ENCODE measurements at places on chromosomes 16 and 17.

- DNase-seq: no peak
Observed at GRCh38 chr16:86834451-86835035, 256.2 kb downstream of the FOXL1 start.

GRCh38 chr16:89670496-89671431, 13.1 kb downstream of the SPATA33 start:
- no peak for DNase-seq

DNA sequence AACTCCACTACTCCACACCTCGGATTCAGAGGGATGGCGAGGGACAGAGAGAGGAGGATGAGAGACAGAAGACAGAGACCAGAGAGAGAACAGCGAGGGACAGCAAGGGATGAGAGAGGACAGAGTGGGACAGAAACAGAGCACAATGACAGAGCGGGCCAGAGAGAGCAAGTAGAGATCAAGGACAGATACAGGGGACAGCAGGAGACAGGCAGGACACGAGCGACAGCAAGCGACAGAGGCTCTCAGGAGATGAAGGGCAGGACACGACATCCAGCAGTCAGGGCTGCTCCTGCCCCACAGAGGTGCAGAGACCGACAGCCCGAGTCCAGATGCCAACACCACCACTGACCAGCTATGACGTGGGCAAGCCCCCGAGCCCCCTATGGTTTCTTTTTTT, 14.9 kb downstream of the CORO7 start:
- no peak for DNase-seq

GRCh38 chr16:87515475-87516330, 22.9 kb upstream of the ZCCHC14 start:
- no peak for DNase-seq

DNA sequence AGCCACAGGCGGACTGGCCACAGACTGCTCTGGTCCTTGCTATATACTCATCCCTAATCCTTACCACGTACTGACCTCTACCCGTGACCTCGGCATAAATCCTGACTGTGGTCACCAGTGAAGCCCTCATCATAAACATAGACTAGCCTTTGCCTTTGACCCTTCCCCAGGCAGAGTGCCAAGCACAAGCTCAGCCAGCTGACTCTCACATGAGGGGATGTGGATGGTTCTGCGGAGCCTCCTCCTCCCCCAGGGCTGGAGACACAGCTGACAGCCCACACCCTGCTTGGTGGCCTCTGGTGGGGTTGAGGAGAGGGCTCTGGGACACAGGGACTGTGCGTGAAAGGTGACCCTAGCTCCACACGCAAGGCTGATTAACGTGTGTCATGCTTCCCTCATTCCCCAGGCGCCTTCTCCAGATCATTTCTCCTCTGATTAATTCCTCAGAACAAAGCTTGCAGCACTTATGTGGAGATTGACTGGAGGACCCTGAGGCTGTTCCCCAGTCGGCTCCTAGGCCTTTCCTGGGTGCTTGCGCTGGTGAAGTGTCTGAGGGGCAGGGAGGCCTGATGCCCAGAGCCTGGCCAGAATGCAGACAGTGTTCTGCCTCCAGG, 241.5 kb upstream of the NLRP1 start:
- DNase-seq: no peak

Measured in LNCaP clone FGC (cell line).